Hypothalamus (tissue), 51 donors: ENCODE measurements at places on chromosomes 6 and 20.

- no peak for DNase-seq
Observed at GRCh38 chr6:33987531-33988021, 158.3 kb downstream of the GRM4 start.

DNA sequence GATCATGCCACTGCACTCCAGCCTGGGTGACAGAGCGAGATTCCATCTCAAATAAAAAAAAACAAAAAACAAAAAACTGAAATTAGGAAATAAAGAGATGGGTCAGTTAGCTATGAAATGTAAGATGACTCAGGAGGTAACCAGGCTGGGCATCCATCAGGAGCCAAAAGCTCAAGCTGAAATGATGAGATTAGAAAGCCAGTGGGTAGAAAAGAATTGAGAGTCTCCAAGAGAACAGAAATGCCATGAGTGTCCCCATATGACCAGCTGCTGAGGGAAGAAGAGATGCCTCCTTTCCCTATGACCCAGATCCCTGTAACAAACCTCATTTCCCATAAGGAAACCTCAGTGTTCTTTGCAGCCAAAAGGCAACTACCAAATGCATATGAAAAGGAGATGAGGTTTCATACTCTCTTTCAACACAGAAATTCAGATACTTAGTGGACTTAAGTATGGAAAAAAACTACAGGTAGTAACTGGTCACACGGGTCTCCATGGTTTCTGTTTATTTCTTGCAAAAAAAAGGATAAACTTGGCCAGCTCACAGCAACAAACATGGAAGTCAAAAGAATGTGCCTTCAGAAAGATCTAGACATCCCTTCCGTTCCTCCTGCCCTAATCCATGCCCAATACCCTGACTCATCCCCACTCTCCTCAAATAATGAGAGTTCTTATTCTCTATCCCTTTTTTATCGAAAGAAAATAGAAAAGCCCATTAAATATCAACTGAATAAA lies 8.1 kb downstream of the ARHGAP18 start:
- DNase-seq = no peak

DNA sequence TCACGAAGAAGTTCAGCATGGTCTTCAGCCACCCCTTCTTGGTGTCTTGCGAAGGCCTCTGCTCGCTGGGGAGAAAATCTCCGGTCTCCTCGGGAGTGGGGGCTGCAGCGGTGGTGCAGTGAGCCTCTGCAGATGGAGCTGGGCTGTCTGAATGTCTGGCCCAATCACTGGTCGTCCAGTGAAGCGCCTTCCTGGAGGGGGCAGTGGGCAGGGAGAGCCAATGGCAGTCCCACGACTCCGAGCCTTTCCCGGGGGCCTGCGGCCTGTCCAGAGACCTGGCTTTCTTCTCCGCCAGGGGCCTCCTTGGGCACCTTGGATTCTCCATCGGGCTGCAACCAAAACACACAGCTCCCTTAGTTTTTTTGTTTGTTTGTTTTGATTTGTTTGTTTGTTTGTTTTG lies 6.3 kb downstream of the BNIP5 start:
- DNase-seq = no peak

DNA sequence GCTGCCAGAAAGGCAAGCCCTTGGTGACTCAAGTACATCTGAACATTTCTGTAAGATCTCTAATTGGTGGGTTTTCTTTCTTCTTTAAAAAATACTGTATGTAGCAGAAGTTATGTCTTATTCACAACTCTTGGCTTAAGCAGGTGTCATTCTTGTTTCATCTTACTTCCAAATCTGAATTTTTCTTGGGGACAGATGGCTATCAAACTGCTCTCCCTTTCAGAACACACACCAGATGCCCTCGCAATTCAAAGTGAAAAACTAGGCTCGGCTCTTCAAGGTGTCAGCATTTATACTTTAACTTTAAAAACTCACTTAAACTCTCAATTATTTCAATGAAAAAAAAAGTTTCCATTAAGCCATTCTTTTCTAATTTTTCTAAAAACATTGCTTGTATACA lies 49.7 kb downstream of the PAK5 start:
- DNase-seq = no peak

DNA sequence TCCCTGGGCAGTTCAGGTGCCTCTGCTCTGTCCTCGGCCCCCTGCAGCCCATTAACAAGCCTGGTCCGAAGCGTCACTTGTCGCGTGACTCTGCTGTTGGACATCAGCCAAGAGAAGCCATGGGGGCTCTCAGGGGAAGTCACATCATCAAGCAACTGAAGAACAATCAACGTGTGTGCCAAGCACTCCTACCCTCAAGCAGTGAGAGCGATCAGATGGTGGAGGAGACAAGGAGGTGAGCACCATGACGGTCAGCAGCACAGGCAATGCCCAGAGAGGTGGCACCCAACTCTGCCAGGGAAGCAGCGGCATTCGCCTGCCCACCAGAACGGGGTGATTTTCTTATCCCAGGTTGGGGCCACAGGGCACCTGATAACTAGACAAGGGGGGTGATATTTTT lies 132.7 kb downstream of the AGPAT4 start:
- no peak for DNase-seq

DNA sequence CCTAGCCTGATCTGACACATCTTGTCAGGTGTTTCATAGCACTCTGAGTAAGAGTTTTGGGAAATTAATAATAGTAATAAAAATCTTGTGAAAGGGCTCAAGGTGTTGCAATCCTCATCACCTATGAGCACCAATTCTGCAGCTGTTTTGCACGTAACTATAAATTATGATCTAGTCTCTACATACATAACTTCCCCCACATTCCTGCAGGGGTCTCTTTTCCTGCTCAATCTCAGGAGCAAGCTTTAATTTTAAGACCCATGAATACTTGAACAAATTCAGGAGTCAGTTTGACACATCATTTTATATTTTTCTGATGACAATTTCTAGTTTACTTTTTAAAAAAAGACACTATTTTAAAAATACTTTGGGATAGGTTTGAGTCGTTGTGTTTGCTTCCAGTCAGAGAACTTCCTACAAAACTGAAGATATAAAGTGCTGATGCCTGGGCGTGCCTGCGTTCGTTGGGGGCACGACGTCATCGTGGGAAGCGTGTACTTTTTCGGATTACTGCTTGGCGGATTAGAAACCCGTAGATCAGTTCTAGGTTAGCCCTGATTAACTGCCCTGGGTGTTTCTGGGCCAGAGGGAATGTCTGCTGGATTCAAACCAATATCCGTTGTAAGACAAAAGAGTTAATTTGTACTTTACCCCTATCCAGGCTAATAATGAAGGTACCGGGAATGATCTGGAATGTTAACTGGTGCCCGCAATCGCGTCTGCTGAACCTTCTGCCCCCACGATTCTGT lies 1.0 kb upstream of the E2F3 start:
- DNase-seq = no peak

DNA sequence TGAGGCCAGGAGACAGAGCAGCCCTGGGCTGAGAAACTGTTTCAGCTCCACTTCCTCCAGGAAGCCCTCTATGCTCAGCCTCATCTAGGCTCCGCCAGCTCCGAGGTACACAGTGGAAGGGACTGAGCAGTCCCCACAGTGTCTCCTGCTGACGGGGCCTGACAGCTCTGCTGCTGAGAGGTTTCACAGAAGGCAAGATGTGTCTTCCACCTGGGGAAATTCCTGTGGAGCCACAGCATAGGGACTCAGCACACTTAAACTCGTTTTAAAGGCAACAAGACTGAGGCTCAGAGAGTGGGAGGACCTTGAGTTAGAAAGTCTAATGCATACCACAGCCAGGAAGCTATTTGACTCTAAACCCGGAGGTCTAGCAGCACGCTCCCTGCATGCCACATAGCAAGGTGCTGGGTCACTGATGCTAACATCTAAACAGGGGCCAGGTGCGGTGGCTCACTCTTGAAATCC lies 6.8 kb downstream of the ADA start:
- DNase-seq = no peak

GRCh38 chr6:21325201-21325856 lies 268.2 kb upstream of the SOX4 start:
- no peak for DNase-seq

GRCh38 chr6:111748231-111748647 lies 125.0 kb downstream of the FYN start:
- no peak for DNase-seq

DNA sequence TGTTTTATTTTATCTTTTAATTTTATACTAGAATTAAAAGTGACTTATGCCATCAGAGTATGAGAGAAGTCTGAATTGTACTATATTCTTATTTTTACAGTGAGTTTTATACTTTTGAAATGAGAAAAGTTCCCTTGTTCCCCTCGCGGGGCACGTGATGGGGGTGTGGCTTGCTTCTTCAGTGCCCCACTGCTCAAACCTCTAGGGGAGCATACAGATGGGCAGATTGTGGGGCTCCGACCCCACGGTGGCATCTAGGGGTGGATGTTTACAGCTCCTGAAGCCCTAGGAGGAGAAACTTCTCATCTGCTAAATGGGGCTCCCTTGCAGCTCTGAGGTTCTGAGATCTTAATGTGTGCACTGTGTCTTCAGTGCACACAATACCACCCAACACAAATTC lies 11.9 kb upstream of the MAS1L start:
- DNase-seq = no peak

GRCh38 chr6:140138311-140139010 lies 764.0 kb upstream of the CITED2 start:
- DNase-seq = no peak

- no peak for DNase-seq
Observed at GRCh38 chr6:132687306-132687705, 26.5 kb downstream of the VNN1 start.

- DNase-seq = no peak
Observed at GRCh38 chr6:166499350-166500163, 86.9 kb downstream of the RAMACL start.

GRCh38 chr6:32192608-32193039 lies at the start of gene GPSM3:
Gene GPSM3, minus strand, starts transcription at chr6:32192643. Its CDS starts 130 bp downstream, at chr6:32192513.
- peak; percentile 22 for DNase-seq

- DNase-seq = no peak
Observed at GRCh38 chr6:110699780-110700179, 115.5 kb downstream of the CDK19 start.

- no peak for DNase-seq
Observed at GRCh38 chr6:28215425-28215824, 9.7 kb upstream of the ZSCAN9 start.

DNA sequence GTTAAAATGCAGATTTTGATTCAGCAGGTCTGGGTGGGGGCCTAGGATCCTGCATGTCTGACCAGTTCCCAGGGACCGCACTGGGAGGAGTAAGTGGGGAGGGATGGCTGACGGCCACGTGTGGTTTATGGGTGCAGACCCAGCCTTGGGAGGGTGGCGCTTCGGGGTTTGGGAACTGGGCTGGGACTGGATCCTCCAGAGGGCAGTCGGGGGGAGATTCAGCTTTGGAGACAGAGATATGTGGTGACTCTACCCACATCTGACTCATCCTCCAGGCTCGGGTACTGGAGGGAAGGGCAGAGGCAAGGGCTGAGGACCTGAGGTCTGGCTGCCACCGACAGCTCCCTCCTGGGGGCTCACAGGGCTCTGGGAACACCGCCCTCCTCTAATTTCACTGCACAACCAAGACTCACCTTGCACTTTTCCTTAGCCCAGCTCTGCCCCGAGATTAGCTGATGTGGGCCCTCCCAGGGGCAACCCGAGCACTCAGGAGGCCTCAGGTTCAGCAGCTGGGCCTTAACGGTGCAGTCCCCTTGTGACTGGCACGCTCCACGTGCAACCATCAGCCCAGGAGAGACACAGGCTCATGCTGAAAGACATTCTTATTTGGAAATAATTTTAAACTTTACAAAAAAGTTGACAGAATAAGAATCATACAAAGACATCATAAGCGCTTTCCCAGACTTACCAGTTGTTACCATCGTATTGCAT lies 172.8 kb upstream of the PMEPA1 start:
- no peak for DNase-seq
